Body of pancreas (tissue), 4 donors: ENCODE measurements at places on chromosomes 13 and 19. TPM values are rescaled to one million over a fixed set of nuclear protein-coding genes. Genes with fewer than 3 reads are reported as not detected.

GRCh38 chr13:85619321-85619720 is 179.9 kb downstream of the SLITRK6 start:
- no peaks in the 10 kb centered on the region for H3K4me1 ChIP-seq
- no peaks in the 10 kb centered on the region for H3K27me3 ChIP-seq
- no peaks in the 10 kb centered on the region for H3K36me3 ChIP-seq
- H3K27ac ChIP-seq, result no peak overlapping the region
- no peak overlapping the region for H3K4me3 ChIP-seq

DNA sequence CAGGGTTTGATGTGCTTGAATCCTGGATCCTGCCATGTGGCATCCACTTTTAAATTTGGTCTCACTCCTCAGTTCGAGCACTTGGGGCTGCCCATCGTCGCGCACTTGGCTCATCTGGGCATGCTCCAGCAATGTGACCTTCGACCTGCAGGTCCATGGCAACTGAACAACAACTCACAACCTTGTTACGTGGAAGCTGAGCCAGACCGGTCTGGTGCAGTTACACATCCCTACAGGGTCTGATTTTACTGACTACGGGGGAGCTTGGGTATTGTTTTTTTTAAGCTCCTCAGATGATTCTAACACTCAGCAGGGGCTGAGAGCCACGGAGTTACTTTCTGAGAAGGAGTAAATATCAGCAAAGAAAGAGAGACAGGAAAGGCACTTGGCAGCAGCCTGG is 769.6 kb downstream of the UQCRFS1 start:
- no peak for DNase-seq
- no peaks in the 10 kb centered on the region for H3K36me3 ChIP-seq
- no peak overlapping the region for H3K4me3 ChIP-seq
- H3K27ac ChIP-seq, result no peak overlapping the region

ANKRD10 gene
- 117 TPM for total RNA-seq

GRCh38 chr13:70310396-70311119 is 202.3 kb upstream of the KLHL1 start:
- no peak overlapping the region for H3K27ac ChIP-seq
- H3K4me1 ChIP-seq, result peaks cover 6% of the 10 kb centered on the region
- H3K36me3 ChIP-seq, result no peaks in the 10 kb centered on the region
- no peaks in the 10 kb centered on the region for H3K27me3 ChIP-seq
- H3K4me3 ChIP-seq, result no peak overlapping the region
- DNase-seq, result peak; percentile 65

DNA sequence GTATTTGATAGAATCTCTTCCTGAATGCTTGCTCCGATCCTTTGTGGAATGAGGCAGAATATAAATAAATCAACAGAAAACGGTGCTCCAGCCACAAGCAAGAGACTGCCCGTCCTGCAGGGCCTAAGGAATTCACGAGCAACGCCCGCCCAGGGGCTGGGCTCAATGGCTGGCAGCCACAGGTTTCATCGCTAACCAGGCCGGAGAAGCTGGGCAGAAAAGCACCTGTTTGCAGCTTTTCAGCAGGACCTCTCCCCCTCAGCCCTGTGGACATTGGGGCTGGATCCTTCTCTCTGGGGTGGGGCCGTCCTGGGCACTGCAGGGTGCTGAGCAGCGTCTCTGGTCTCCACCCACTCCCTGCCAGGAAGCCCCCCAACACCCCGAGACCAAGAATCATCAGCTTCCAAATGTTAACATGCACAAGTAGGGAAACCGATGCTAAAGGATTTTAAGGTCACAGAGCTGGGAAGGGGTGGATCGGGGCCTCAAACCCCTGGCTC is 102.5 kb downstream of the GADD45B start:
- peak overlapping the region; percentile 84 for H3K27ac ChIP-seq
- peak; percentile 35 for DNase-seq
- peaks cover 35% of the 10 kb centered on the region for H3K4me1 ChIP-seq

KIR2DL3 gene
- not detected for total RNA-seq

GRCh38 chr13:66222926-66223325 is 1007.2 kb downstream of the PCDH9 start:
- no peaks in the 10 kb centered on the region for H3K36me3 ChIP-seq
- no peaks in the 10 kb centered on the region for H3K4me1 ChIP-seq
- H3K27me3 ChIP-seq, result no peaks in the 10 kb centered on the region
- H3K4me3 ChIP-seq, result no peak overlapping the region
- DNase-seq, result no peak
- H3K27ac ChIP-seq, result no peak overlapping the region

- H3K4me1 ChIP-seq, result no peaks in the 10 kb centered on the region
- no peaks in the 10 kb centered on the region for H3K36me3 ChIP-seq
- DNase-seq, result no peak
- no peak overlapping the region for H3K4me3 ChIP-seq
- H3K27me3 ChIP-seq, result no peaks in the 10 kb centered on the region
- H3K27ac ChIP-seq, result no peak overlapping the region
Measured at GRCh38 chr13:104868806-104869205, 1666.7 kb downstream of the EFNB2 start.

ZNF700 gene
- 16.3 TPM for total RNA-seq

DNA sequence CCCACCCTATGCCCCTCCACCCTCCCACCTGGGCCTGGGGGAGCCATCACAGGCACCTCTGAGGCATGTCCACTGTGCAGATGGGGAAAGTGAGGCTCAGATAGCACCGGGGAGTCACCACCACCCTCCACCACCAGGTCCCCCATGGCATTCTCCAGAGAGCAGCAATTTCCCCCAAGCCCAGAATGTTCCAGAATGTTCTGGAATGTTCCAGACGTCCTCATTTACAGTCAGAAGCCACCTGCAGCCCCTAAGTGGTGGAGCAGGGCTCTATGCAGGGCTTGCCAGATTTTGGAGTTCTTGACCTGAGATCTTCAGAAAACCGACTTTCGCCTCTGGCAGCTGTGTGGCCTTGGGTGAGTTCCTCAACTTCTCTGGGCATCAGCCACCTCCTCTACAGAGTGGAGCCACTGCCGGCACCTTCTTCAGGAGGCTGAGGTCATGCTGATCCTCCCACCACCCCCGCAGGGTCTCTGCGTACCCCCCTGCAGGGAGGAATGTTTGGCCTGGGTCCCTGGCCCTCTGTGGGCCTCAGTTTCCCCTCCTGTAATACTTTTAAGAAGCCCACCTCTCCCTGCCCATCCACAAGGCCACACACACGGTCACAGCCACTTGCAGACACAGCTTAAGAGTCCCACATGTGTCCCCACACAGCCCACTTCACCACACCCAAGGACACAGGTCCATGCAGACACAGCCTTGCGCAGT is 6.2 kb downstream of the FUT5 start:
- H3K4me1 ChIP-seq, result no peaks in the 10 kb centered on the region
- H3K4me3 ChIP-seq, result no peak overlapping the region
- H3K27me3 ChIP-seq, result no peaks in the 10 kb centered on the region
- no peak overlapping the region for H3K27ac ChIP-seq

DNA sequence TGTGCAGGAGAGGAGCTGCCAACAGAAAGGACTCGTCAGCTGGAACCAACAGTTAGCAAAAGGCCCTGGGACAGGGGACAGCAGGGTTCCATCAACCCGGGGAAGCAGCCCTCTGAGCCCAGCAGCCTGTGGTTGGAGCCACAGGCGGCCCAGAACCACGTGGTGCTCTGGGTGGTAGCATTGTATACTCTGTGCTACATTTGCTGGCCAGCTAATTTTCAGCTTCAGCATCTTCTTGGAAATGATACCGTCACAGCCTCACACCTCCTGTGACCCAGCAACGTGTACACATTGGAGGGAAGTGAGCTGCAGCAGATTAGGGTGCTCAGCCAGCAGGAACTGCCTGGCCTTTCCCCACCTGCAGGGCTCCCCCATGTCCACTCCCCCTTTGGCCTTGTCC is 13.1 kb upstream of the MTIF3 start:
- no peak overlapping the region for H3K27ac ChIP-seq
- H3K4me3 ChIP-seq, result no peak overlapping the region
- no peaks in the 10 kb centered on the region for H3K4me1 ChIP-seq
- DNase-seq, result no peak
- no peaks in the 10 kb centered on the region for H3K36me3 ChIP-seq

GRCh38 chr19:53101518-53101917 is 1.7 kb downstream of the ZNF160 start:
- H3K4me1 ChIP-seq, result peaks cover 21% of the 10 kb centered on the region
- no peak overlapping the region for H3K27ac ChIP-seq
- H3K27me3 ChIP-seq, result no peaks in the 10 kb centered on the region
- H3K36me3 ChIP-seq, result no peaks in the 10 kb centered on the region
- no peak overlapping the region for H3K4me3 ChIP-seq
- DNase-seq, result no peak

DNA sequence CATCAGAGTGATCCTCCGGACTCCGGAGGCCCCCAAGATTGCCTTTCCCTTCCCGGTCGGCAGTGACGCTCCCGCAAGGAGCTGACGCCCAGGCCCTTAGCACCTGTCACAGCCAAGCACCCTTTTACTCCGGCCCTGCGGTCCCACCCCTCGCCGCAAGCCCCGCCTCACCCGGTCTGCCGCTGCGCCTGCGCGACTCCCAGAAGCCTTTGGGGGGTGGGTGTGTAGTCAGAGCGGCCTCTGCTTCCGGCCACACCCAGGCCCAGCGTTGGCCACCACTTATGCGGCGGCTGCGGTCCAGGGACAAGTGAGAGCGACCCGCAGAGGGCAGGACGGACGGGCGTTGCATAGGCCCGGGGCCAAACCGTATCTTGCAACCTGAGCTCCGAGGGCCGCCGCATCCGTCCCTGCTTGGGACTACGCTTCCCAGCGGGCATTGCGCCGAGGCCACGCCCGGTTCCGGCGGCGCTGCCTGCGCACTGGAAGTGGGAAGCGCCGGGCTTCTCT is 441 bp upstream of the ZFP28 start:
- H3K27me3 ChIP-seq, result no peaks in the 10 kb centered on the region
- H3K4me1 ChIP-seq, result peaks cover 12% of the 10 kb centered on the region
- peak overlapping the region; percentile 79 for H3K4me3 ChIP-seq
- H3K27ac ChIP-seq, result peak overlapping the region; percentile 93

ZNF829 gene
- total RNA-seq, result 0.66 TPM

COL4A1 gene
- total RNA-seq, result 253 TPM

RAB11B gene
- total RNA-seq, result 50.4 TPM

ZNF709 gene
- 2.3 TPM for total RNA-seq

DNA sequence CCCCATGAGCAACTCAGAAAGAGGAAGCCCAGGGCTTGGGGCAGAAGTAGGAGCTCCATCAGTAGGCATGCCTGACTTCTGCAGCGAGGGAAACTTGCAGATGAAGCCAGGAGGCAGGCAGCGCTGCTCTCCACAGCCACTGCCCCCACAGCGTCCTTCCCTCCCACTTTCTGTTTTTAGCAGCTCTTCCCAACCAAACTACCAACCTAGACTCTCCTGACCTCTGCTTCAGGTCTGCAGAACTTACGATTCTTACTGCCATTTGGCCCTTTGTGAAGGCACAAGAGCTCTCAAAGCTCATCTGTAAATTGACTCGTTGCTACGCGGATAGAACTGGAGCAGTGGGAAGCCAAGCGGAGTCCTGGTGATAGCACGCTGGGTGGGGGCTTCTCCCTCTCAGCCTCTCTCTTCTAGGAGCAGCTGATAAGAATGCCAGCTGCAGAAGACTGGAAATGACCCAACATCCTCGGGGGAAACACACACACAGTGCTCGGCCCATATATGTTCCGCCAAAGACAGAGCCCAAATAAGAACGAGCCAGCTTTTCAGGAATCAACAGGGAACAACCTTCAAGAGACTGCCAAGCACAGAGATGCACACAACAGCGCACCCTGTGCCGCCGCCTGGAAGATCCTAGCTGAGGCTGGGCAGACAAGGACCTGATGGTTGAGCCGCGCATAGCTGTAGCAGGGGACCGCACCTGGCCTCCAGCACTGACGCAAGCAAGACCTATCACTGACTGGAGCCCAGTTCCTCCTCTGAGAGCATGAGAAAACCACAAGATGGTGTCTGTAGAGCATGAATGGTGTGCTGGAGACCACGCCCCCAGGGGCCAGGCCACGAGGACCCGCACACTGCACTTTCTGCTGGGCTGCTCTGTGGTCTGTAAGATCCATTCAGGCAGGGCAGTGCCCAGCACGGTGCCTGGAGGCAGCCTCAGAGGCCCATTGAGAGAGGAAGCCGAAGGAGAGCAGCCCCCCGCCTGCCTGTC is 15.9 kb upstream of the SLC35E1 start:
- H3K4me3 ChIP-seq, result no peak overlapping the region
- no peaks in the 10 kb centered on the region for H3K36me3 ChIP-seq
- peaks cover 75% of the 10 kb centered on the region for H3K4me1 ChIP-seq
- DNase-seq, result peak; percentile 40
- no peaks in the 10 kb centered on the region for H3K27me3 ChIP-seq

DNA sequence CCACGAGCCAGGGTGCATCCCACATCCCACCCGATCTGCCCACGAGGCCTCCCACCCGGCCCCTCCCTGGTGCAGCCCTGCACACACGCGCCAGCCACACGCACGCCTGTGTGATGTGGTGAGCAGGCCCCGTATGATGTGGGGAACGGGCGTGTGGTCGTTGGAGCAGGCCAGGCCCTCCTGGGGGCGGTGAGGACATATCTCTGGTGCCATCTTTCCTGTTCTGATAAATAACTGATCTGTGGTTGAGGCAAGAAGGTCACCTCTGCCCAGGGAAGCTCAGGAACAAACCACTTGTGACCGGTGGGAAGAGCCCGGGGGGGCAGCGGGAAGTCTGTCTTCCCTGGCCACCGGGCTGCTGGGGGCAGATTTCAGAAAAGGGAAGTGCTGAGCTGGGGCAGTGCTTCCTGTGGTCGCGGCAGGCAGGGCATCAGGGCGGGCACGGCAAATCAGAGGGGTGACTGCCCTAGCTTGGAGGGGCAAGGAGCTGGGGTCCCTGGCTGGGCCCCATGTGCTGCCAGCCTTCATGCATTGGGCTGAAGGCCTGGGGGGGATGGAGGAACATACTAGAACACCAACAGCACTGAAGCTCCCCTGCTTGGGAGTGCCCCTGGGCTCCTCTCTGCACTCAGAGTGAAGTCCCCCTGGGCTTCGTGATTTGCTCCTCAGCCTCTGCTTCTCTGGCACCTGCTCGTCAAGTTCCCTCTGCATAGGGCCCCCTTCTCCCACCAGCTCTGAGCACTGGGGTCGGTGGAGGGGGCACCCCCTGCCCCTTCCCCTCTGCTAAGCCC is 35.2 kb upstream of the SLC7A10 start:
- DNase-seq, result peak; percentile 50
- H3K4me1 ChIP-seq, result no peaks in the 10 kb centered on the region
- no peaks in the 10 kb centered on the region for H3K27me3 ChIP-seq
- no peak overlapping the region for H3K4me3 ChIP-seq

DNA sequence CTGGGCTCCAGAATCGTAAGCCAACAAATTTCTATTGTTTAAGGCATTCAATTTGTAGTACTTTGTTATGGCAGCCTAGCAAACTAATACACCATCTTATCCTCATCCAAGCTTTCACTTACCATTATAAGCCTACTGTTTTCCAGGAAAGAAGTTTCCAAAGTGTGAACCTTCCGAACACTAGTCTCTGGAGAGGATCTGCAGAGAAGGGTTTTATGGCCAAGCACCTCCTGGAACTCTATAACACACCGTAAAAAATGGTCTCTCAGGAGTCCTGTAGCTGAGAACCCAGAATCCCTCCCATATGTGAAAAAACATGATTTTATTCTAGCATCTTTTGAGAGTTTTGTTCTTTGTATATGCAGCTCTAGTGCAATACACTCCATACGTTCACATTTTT is 142.1 kb downstream of the POSTN start:
- H3K27me3 ChIP-seq, result no peaks in the 10 kb centered on the region
- no peak overlapping the region for H3K27ac ChIP-seq
- no peak for DNase-seq
- H3K4me1 ChIP-seq, result no peaks in the 10 kb centered on the region
- H3K4me3 ChIP-seq, result no peak overlapping the region
- no peaks in the 10 kb centered on the region for H3K36me3 ChIP-seq
